T-helper 17 cell (primary cell): ENCODE measurements at places on chromosomes 7 and 10. TPM values are rescaled to one million over a fixed set of nuclear protein-coding genes. Genes with fewer than 3 reads are reported as not detected.

The NAMPT gene
- total RNA-seq: 278 TPM

- DNase-seq: no peak
Observed at GRCh38 chr7:150463461-150463860, 13.0 kb downstream of the GIMAP8 start.

- DNase-seq: no peak
Observed at GRCh38 chr10:44886966-44887365, 24.2 kb upstream of the TMEM72 start.

DNA sequence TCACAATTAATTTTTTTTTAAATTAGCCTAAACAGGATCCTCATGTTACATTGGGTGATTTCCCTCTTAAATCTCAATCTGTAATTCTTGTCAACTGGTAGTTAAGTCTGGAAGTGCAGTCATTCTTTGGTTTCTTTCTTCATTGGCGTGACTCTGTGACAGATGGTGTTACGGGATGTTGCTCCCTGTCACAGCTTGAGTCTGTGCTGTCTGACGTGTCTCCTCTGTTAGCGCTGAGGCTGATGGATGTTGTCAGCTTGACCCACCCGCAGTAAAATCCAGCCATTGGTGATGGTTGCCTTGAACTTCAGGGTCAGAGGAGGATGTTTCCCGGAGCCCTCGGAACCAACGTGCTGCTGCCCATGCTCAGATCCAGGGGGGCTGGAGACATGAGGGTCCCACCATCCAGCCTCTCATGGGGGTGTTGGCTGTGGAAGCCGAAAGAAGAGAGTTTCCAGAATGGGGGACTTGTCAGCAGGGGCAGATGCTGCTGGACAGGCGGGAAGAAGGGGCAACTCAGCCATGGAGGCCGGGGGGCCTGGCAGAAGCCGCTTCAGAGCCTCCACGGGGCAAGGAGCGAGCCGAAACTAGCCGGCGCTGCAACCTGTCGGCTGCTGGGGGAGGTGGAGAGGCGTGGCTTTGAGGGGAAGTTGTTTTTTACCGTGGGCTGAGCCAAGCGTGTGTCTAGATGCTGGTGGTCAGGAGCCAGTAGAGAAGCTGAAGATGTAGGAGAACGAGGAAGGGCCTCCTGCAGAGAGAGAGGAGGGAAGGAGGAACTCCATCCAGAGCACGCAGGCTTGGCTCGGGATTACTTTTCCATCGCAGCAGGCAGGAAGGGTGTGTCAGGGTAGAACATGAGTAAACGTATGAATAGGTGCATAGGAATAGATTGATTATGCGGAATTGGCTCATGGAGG is 3.5 kb downstream of the SUN1 start:
- no peak for DNase-seq

GRCh38 chr7:25095516-25096345 is 29.3 kb downstream of the CYCS start:
- no peak for DNase-seq

DNA sequence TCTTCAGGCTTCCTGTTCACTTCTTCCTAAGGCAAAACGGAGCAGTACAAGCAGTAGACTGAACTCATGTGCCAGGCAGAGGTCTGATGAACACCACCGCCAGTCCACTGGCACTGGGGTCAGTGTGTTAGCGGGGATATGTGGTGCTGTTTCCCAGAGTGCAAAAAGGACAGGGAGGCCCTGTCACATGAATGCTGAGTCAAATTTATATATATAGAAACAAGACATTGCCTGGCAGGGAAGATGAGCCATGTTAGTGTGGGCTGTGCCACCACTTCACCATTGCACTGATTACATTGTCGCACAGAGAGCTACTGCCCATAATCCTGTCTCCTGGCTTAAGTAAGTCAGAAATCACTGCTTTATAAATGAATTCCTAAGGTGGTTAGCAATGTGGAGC is 122.2 kb upstream of the AMPH start:
- DNase-seq: no peak

GRCh38 chr10:131815266-131816156 is 85.3 kb upstream of the PPP2R2D start:
- DNase-seq: no peak

- DNase-seq: no peak
Observed at GRCh38 chr10:12164085-12164484, 31.6 kb downstream of the NUDT5 start.

GRCh38 chr7:30911561-30911969 is at the start of gene AQP1:
AQP1 (plus strand) TSS chr7:30911853; CDS start chr7:30911910, 57 bp downstream.
- DNase-seq: no peak
